ENCODE measurements at places on chromosomes 1 and 21.
A peak's percentile ranks its signal among the peaks of the same experiment; 100 is the strongest.

DNA sequence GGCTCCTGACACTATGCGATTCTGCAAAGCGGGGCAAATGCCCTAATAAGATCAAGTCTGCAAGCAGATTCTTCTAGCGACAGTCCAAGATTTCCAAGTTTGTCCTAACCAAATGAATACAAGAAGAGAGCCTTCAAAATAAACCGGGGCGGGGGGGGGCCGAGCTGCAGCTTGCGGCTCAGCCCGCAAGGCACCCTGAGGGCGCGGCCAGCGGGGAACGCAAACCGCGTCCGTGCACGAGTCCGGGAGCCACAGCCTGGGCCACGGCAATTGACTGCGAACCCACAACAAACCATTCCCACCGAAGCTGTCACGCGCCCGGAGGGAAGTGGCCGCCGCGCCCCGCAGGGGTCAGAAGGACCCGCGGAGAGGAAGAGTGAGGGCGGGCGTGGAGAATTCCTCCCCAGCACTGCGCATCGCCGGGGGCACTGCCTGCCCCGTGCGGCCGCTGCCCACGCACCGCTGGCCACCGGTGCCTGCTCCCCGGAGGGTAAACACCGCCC lies 687 bp downstream of the TGFBR3 start:
- no peak for DNase-seq

- no peak for DNase-seq
These were observed 4.8 kb upstream of the DHX9 start for GRCh38 chr1:182834326-182834725.

DNA sequence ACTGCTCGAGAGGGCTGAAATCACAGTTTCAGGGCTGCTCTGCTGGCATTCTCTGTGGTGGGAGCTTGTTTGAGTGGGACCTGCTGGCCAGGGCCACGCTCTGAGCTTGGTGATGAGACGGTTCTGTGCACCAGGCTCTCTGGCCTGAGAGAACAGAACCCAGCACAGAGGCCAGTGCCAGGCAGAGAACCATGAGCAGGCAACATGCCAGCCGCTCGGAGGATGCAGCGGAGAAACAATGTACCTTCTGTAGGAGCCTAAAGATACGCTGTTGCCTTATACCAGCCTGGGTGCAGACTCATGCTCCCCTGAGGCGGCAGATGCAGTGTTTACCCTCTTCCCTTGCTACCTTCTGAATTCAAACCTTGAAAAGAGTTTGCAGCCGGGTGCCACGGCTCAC lies 10.0 kb downstream of the C2CD2 start:
- no peak for DNase-seq

DNA sequence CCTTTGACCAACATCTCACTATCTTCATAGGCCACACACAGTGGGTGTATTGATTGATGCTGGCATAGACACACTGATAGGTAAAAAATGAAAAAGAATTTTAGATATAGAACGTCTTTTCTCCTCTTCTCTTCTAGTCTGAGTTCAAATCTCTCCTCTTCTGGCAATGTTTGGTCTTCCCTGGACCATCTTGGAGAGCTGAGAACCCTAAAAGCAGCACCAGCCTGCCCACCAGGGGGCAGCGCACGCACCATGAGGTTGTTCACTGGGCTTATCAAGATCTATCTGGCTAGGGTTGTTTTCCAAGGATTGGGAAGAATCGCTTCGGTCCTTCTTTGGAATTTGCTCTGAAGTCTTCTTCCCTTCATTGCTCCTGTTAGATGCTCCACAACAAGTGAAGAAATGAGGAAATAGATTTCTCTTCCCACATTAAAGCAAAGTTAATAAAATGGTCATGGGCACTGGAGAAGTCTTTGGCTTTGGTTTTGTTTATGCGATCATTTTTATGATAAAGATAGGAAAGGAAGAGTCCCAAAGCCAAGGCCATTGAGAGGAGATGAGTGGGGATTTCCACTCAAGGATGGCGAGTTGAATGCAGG lies 104.0 kb upstream of the OLIG2 start:
- no peak for DNase-seq

DNA sequence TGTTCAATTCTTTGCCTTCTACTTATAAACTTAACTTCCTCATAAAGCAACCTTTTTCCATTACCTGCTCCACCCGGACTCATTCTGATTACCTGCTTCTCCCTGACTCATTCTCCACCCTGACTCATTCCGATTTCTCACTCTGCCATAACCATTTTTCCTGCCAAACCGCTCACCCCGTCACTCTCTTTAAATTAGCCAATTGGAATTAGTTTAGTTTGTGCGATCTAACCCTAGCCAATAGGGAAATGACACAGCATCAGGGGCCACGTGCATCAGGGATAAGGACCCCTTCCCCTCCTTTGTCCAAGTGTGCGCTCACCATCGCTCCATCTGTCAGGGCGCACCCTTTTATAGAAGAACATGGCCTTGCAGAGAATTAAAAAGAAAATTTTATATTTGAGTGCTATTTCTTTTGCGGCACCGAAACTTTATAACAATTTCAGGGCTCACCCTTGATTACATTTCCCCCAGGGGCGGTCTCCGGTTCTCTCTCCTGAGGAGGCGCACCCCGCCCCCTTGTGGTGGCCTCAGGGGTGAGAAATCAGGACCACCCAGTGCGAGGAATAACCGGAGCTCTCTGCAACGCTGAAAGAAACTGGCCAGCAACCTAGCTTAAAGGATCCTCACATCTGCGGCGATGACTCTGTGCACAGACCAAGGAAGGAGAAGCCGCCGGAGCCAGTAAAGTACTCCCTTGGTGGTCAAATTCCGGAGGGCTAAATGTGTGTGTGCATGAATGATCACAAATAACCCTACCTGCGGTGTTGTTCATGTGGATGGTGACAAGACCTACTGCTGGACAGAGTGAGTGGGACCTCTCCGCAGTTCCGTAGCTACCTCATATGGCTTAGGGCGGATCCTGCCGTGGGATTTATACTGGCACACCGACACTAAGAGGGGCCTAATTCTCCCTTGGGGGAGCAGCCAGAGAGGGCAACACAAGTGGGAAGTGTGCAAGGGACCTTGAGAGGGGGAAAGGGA lies 30.3 kb upstream of the CBR3 start:
- peak; percentile 26 for DNase-seq

DNA sequence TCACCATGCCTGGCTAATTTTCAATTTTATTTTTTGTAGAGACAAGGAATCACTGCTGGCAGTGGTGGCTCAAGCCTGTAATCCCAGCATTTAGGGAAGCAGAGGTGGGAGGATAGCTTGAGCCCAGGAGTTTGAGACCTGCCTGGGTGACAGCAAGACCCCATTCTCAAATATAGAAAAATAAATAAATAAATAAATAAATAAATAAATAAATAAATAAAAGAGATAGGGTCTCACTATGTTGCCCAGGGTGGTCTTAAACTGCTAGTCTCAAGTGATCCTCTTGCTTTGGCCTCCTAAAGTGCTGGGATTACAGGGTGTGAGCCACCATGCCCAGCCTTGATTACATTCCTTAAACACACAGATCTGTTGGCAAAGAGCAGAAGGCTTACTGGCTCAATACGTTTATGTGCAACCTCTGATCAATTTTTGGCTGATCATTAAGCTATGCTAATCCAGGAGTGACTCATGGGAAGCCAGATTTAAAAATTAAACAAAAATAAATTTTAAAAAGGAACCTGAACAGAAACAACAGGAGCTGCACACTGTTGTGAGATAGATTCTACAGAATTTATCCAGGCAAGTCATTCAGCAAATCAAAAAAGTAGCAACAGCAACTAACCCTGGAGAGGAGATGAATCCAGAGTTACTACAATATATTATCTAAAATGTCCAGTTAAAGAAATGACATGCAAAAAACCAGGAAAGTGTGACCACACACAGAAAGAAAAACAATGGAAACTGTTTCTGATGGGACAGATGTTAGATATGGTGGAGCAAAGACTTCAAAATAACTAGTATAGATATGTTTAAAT lies 79.4 kb downstream of the RPE65 start:
- DNase-seq: no peak

DNA sequence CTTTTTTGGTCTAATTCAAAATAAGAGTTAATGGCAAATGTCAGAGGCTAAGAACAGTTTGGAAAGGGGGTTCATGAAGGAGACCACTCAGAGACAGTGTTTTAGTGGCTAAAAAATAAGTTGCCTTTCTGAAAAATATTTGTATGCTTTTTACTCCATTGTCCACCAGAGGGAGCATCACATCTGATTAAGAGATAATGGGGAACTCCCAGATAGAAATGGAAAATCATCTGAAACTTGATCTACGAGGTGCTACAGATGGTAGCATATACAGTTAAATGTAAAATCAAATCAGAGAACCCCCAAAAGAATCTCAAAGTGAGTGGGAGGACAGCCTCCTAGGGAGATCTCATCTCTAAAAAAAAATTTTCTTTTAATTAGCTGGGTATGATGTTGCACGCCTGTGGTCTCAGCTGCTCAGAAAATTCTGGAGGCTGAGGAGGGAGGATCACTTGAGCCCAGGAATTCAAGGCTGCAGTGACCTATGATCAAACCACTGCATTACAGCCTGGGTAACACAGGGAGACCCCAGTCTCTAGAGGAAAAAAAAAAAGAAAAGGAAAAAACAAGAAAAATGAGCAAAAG lies 9.7 kb downstream of the SMYD3 start:
- DNase-seq: peak; percentile 69

DNA sequence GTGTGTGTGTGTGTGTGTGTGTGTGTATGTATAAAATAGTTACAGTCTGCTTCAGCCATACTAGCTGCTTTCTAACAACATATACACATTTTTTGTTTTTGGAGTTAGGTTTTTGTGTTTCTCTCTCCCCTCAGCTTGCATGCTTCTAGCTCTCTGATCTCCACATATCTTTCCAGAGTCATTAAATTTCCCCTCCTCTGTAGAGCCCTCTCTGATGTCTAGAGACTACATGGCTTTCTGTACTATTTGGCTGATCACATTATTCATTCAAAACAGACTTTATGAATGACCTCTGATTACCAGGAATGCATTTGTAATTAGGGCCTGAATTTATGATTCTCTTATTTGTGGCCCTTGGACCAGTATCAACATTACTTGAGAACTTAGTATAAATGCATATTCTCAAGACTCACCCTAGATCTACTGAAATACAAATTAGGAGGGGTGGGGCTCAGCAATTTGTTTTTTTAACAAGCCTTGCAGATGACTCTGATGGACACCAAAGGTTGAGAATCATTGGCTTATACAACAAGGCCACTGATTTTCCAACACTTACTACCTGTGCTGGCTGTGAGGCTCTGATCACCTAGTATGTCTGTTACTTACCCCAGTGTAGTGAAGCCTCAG lies 104.5 kb downstream of the PTBP2 start:
- no peak for DNase-seq

DNA sequence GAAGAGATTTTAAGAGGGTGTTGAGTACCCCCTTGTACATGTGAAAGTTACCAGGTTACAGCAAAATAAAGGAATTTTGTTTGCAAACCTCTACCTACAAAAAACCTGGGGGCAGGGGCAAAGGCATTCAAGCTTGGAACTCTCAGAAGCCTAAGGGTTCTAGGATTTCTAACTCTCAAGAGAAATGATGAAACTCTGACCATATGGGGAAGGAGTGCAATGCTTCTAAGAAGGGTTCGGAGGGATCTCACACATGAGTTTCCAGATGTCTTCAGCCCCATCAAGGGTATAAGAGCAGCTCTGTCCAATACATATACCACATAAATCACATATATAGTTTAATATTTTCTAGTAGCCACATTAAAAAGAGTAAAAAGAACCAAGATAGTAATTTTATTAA lies 7.3 kb upstream of the FCGR2A start:
- DNase-seq: no peak

- DNase-seq: peak; percentile 91
These were observed 65.1 kb upstream of the JUN start for GRCh38 chr1:58848818-58849411.

- peak; percentile 31 for DNase-seq
These were observed 9.7 kb downstream of the SERINC2 start for GRCh38 chr1:31422505-31423319.

GRCh38 chr1:181513786-181514297 lies 30.5 kb downstream of the CACNA1E start:
- DNase-seq: peak; percentile 4

GRCh38 chr21:19034560-19034959 lies 631.0 kb upstream of the TMPRSS15 start:
- DNase-seq: no peak

GRCh38 chr1:202276081-202276715 lies 65.5 kb downstream of the UBE2T start:
- DNase-seq: no peak

DNA sequence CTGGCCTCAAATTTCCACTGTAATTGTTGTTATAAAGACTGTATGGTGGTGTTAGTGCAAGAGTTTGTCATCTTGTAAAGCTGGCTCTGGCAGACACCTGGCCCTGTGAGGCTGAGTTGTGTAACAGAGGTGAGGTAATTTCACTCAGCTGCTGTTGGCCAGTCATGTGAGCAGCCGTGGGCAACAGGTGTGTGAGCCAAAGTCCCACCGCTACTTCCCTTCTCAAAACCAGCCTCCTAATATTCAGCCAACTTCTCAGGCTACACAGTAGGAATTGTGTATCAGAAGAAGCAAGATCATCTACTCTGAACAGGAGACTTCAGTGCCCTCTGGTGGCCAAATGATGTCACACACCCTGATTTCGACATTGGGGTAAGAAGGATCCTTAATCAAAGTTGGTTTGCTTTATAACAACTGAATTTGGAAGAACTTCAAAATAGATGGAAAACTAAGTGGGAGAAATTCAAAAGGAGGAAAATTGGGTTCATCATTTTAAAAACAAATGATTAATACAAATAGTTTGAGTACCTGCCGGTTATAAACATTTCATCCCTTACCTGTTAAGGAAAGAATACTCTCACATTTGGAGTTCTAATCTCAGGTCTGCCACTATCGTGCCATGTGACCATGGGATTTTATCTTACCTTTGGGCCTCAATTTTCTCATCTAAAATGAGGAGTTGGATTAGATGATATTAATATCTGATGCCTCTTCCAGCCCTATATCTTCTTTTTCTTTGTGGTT lies 2.6 kb upstream of the CREG1 start:
- DNase-seq: peak; percentile 58

DNA sequence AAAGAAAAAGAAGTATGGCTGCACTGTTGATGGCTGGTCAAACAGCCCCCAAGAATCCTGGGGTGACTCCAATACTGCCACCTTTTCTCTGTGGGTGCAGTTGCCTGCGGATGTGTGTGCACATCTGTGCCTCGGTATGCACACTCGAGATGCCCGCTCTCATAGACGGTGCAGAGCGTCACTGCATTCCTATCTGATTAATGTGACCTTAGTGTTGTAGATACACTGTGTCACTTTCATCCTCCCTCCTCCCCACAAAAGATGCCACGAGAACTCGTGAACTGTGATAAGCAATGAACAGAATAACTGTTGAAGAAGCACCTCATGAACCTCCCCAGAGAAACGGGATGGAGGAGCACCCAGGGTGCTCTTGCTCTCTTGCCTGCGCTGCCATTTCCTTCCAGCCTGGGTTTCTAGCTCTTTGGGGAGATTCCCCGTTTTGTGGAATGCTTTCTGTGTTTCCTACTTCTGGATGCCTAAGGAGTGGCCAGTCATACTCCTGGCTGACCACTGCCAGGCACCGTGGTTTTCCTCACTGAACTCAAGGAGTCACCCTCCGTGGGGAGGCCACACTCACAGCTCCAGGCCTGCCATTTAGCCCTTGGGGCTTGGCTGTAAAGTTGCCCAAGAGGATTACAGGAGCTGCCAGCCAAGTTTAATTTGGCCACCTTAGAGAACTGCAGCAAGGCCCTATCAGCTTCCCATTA lies 32.0 kb downstream of the NTPCR start:
- peak; percentile 32 for DNase-seq

All from astrocyte of the cerebellum (primary cell).